Chondrocyte (in vitro differentiated cells): ENCODE measurements at places on chromosomes 12 and 14.

DNA sequence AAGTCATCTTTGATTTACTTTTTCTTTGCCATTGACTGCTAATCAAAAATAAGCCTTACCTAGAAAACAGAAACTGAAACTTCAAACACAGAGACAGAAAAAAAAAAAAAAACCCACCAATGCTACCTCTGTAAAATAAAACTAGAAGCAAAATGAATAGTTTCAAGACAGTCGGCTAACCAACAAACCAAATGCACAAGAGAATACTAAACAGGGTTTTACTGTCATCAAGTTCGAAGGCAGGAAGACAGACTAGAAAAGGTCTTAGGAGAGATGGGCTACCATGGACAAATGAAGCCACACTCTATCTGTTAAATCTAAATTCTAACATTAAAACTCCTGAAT, 59.5 kb downstream of the SEL1L start:
- H3K36me3 ChIP-seq = peaks cover 18% of the 10 kb centered on the region
- no peak overlapping the region for H3K4me3 ChIP-seq
- DNase-seq = no peak
- no peaks in the 10 kb centered on the region for H3K27me3 ChIP-seq
- H3K27ac ChIP-seq = no peak overlapping the region

GRCh38 chr12:121550974-121551634, 29.7 kb downstream of the KDM2B start:
- H3K36me3 ChIP-seq = peaks cover 1% of the 10 kb centered on the region
- H3K4me3 ChIP-seq = no peak overlapping the region
- no peak overlapping the region for H3K27ac ChIP-seq
- H3K27me3 ChIP-seq = no peaks in the 10 kb centered on the region
- no peak for DNase-seq

- H3K36me3 ChIP-seq = peaks cover 4% of the 10 kb centered on the region
- H3K27ac ChIP-seq = no peak overlapping the region
- DNase-seq = no peak
- no peak overlapping the region for H3K4me3 ChIP-seq
Measured at GRCh38 chr14:36518031-36518585, 1.9 kb downstream of the NKX2-1 start.

GRCh38 chr12:39752482-39753137, 133.0 kb upstream of the ABCD2 start:
- no peak for DNase-seq
- no peak overlapping the region for H3K27ac ChIP-seq
- H3K27me3 ChIP-seq = no peaks in the 10 kb centered on the region
- no peak overlapping the region for H3K4me3 ChIP-seq
- H3K36me3 ChIP-seq = peaks cover 8% of the 10 kb centered on the region

- peaks cover 55% of the 10 kb centered on the region for H3K4me1 ChIP-seq
- no peaks in the 10 kb centered on the region for H3K36me3 ChIP-seq
- peak overlapping the region; percentile 88 for H3K27ac ChIP-seq
- H3K4me3 ChIP-seq = peak overlapping the region; percentile 95
Measured at GRCh38 chr12:57460468-57460784, 841 bp downstream of the GLI1 start.

DNA sequence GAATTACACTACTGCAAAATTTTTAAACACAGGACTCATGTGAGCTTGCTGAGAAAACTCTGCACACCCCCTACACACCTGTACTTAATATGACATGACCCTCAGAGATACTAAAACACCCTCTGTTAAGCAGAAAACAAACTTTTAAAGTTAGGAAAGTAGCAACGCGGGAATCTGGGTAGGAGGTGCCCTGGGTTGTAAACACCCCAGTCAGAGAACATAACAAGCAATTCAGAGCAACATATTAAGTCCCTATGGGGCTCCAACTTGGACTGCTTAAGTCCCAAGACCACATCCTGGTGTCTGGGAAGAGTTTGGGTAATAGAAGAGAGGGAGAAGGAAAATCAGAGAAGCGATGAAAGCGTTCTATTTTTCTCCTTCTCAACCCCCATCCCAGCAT, 1.2 kb downstream of the ATF7 start:
- H3K27me3 ChIP-seq = no peaks in the 10 kb centered on the region
- peak overlapping the region; percentile 85 for H3K4me3 ChIP-seq
- H3K27ac ChIP-seq = peak overlapping the region; percentile 98
- no peaks in the 10 kb centered on the region for H3K36me3 ChIP-seq
- H3K4me1 ChIP-seq = peaks cover 45% of the 10 kb centered on the region
- DNase-seq = no peak

DNA sequence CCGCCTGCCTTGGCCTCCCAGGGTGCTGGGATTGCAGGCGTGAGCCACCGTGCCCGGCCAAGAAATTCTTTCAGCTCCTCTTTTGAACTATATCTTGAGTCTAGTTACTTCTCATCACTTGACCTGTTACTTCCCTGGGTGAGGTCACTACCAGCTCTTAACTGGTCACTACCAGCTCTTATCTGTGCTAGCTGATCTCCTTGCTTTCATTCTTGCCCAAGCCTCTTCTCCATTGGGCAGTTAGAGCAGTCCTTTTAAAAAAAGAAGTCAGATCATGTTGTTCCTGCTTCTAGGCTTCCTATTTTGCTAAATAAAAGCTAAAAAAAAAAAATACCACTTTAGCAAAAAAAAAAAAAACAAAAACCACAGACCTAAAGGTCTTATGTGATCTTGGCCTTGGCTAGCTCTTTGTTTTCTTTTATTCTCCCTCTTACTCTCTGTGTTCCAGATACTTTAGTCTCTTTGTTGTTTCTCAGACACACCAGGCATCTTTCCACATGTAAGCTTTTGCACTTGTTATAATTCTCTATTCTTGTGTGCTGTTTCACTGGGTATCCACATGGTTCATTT, 63.5 kb downstream of the RAD51B start:
- no peaks in the 10 kb centered on the region for H3K27me3 ChIP-seq
- peaks cover 7% of the 10 kb centered on the region for H3K4me1 ChIP-seq
- H3K4me3 ChIP-seq = no peak overlapping the region

DNA sequence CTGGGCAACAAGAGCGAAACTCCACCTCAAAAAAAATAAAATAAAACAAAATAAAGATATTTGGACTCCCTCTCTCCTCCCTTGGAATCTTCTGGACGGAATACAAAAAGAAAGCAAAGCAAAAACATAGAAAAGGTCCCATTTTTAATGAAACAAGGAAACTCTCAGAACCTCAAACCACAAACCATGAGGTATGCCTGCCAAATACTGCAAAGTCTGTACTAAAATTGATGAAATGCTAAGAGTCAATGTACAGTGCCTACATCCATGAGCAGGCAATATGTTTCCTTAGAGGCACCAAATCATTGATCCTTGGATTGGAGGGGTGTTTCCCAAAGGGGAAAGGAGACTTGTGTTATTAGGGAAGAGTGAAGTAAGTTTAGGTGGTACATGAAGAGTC, 8.2 kb upstream of the RPS6KA5 start:
- no peaks in the 10 kb centered on the region for H3K4me1 ChIP-seq
- H3K36me3 ChIP-seq = peaks cover 1% of the 10 kb centered on the region
- no peak overlapping the region for H3K27ac ChIP-seq
- H3K27me3 ChIP-seq = peaks cover 2% of the 10 kb centered on the region
- no peak overlapping the region for H3K4me3 ChIP-seq

- no peak for DNase-seq
- no peak overlapping the region for H3K27ac ChIP-seq
- H3K4me1 ChIP-seq = peaks cover 4% of the 10 kb centered on the region
- H3K4me3 ChIP-seq = no peak overlapping the region
Measured at GRCh38 chr14:101453225-101453624, 108.1 kb upstream of the DIO3 start.

- H3K4me1 ChIP-seq = no peaks in the 10 kb centered on the region
- H3K4me3 ChIP-seq = no peak overlapping the region
- H3K27me3 ChIP-seq = peaks cover 2% of the 10 kb centered on the region
- DNase-seq = no peak
Measured at GRCh38 chr12:120413901-120414695, 23.8 kb upstream of the COX6A1 start.

GRCh38 chr14:66206554-66206953, 279.6 kb upstream of the CCDC196 start:
- no peak overlapping the region for H3K27ac ChIP-seq
- DNase-seq = no peak
- H3K4me1 ChIP-seq = no peaks in the 10 kb centered on the region
- H3K27me3 ChIP-seq = no peaks in the 10 kb centered on the region

GRCh38 chr14:105050551-105050897, 14.7 kb downstream of the GPR132 start:
- DNase-seq = no peak
- no peaks in the 10 kb centered on the region for H3K36me3 ChIP-seq
- peaks cover 2% of the 10 kb centered on the region for H3K4me1 ChIP-seq
- no peak overlapping the region for H3K27ac ChIP-seq

- no peak for DNase-seq
- no peaks in the 10 kb centered on the region for H3K27me3 ChIP-seq
- H3K27ac ChIP-seq = peak overlapping the region; percentile 99
- H3K4me1 ChIP-seq = peaks cover 51% of the 10 kb centered on the region
Measured at GRCh38 chr12:14769466-14769968, 33.8 kb downstream of the WBP11 start.

- no peaks in the 10 kb centered on the region for H3K27me3 ChIP-seq
- no peak overlapping the region for H3K4me3 ChIP-seq
- peak overlapping the region; percentile 84 for H3K27ac ChIP-seq
- H3K36me3 ChIP-seq = peaks cover 46% of the 10 kb centered on the region
- H3K4me1 ChIP-seq = peaks cover 46% of the 10 kb centered on the region
- no peak for DNase-seq
Measured at GRCh38 chr12:108649669-108650068, 16.0 kb upstream of the SELPLG start.

- DNase-seq = no peak
- H3K4me3 ChIP-seq = no peak overlapping the region
- peaks cover 4% of the 10 kb centered on the region for H3K4me1 ChIP-seq
- H3K27ac ChIP-seq = no peak overlapping the region
- no peaks in the 10 kb centered on the region for H3K36me3 ChIP-seq
Measured at GRCh38 chr14:97217111-97217885, 420.1 kb downstream of the VRK1 start.

GRCh38 chr12:108983227-108983626, 37.6 kb downstream of the SVOP start:
- DNase-seq = no peak
- no peak overlapping the region for H3K27ac ChIP-seq
- no peak overlapping the region for H3K4me3 ChIP-seq

DNA sequence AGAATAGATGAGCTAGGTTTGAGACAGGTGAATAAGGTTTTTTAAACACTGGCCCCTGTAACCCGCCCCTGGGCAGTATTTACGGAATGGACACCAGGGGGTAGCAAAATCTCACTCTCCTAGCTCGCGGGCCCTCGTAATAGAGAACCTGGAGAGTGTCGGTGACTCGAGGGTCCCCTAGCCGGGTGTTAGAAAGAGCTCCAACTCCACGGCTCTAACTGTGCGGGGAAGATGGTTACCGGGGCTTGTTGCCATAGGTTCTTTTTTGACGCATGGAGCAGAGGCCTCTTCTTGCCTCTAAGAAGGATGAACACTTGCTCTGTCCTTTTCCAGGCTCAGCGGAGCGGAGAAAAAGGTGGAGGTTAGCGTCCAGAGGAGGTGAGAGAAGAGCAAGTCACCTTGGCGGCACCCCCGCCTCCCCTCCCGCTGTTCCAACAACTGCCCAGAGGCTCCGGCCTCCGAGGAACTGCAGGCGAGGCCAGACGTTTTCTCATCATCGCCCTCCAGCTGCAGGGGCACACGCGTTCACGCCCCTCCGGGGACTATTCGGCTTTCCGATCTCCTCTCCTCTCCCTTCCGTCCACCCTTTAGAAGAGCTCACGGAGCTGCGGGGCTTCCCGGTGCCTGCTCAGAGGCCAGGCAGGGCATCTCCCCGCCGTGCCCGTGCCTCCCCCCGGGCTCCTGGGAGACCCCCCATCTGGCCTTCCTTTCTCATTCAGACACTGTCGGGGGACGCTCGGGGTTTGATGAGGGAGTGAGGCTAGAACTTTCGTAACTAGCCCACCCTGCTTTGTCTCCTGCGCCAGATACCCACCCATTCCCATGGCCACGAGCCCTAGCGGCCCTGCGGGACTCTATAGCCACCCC, 1.4 kb upstream of the ARHGEF40 start:
- H3K4me1 ChIP-seq = peaks cover 45% of the 10 kb centered on the region
- H3K36me3 ChIP-seq = peaks cover 10% of the 10 kb centered on the region
- no peak for DNase-seq
- H3K27me3 ChIP-seq = no peaks in the 10 kb centered on the region

- H3K4me3 ChIP-seq = no peak overlapping the region
- peaks cover 10% of the 10 kb centered on the region for H3K4me1 ChIP-seq
- DNase-seq = no peak
- H3K27ac ChIP-seq = no peak overlapping the region
Measured at GRCh38 chr12:25550186-25550585, 2.9 kb downstream of the LMNTD1 start.

- H3K4me1 ChIP-seq = peaks cover 11% of the 10 kb centered on the region
- H3K27ac ChIP-seq = no peak overlapping the region
- H3K36me3 ChIP-seq = no peaks in the 10 kb centered on the region
- DNase-seq = no peak
Measured at GRCh38 chr12:1707051-1707450, 16.2 kb downstream of the ADIPOR2 start.

DNA sequence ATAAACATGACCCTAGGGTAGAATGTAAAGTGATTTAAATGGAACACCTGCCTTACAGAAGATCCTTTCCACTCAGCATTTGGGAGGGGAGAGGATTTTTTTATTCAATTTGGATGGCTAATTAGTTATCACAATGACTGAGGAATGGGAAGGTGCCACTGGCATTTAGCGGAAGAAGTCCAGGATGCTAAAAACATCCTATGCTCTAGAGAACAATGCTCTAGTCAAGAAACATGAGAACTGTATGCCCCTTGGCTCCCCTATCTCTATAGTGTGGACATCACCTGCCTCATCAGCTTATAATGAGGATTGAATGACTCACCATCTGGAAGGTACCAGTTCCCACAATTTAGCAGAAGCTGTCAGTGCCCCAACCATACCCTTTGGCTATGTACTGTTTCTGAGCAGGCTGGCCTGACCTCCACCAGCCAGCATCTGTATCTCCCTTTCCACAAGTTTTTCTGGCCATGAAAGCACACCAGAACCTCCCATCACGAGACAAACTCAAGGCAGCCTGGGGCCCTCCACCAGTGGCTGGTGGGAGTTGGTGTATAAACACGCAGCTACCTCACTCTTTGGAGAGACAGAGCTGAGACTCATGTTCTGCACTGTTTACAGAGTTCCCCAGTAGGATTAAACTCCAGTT, 109.7 kb upstream of the VASH1 start:
- DNase-seq = no peak
- no peaks in the 10 kb centered on the region for H3K36me3 ChIP-seq
- no peak overlapping the region for H3K27ac ChIP-seq
- H3K4me1 ChIP-seq = no peaks in the 10 kb centered on the region
- peaks cover 16% of the 10 kb centered on the region for H3K27me3 ChIP-seq

GRCh38 chr12:15534322-15534721, 212.0 kb downstream of the PTPRO start:
- DNase-seq = no peak
- H3K27ac ChIP-seq = no peak overlapping the region
- H3K27me3 ChIP-seq = no peaks in the 10 kb centered on the region
- H3K4me1 ChIP-seq = peaks cover 40% of the 10 kb centered on the region
- no peak overlapping the region for H3K4me3 ChIP-seq

- no peak for DNase-seq
- no peaks in the 10 kb centered on the region for H3K4me1 ChIP-seq
- no peaks in the 10 kb centered on the region for H3K36me3 ChIP-seq
- no peaks in the 10 kb centered on the region for H3K27me3 ChIP-seq
Measured at GRCh38 chr14:33068626-33069025, 129.9 kb downstream of the NPAS3 start.

GRCh38 chr12:75877763-75878621, 153.6 kb downstream of the PHLDA1 start:
- H3K27ac ChIP-seq = peak overlapping the region; percentile 90
- no peak for DNase-seq
- no peaks in the 10 kb centered on the region for H3K36me3 ChIP-seq
- H3K27me3 ChIP-seq = no peaks in the 10 kb centered on the region
- H3K4me3 ChIP-seq = peak overlapping the region; percentile 45
